ENCODE measurements at places on chromosomes 2 and 18.

DNA sequence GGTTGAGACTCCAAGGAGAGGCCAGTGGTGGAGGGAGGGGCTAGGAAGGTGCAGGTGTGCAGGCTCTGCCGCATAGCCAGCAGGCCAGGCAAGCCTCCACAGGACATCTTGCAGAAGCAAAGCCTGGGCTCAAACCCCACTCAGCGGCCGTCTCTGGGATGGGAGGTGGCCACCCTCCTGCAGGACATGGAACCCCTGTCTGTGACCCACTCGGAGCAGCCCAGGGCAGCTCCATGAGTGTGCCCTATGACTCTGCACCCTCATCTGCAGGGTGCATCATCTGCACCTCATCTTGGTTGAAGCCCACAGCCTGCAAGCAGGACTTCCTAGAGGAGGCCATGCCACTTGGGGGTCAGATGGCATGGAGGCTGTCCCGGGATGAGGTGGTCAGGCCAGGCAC is 46.3 kb downstream of the GPC1 start:
- no peak for DNase-seq

- DNase-seq = no peak
These were observed 1.4 kb downstream of the TRIB2 start for GRCh38 chr2:12718015-12718671.

GRCh38 chr2:28364610-28365009 is 28.0 kb upstream of the FOSL2 start:
- DNase-seq = no peak

DNA sequence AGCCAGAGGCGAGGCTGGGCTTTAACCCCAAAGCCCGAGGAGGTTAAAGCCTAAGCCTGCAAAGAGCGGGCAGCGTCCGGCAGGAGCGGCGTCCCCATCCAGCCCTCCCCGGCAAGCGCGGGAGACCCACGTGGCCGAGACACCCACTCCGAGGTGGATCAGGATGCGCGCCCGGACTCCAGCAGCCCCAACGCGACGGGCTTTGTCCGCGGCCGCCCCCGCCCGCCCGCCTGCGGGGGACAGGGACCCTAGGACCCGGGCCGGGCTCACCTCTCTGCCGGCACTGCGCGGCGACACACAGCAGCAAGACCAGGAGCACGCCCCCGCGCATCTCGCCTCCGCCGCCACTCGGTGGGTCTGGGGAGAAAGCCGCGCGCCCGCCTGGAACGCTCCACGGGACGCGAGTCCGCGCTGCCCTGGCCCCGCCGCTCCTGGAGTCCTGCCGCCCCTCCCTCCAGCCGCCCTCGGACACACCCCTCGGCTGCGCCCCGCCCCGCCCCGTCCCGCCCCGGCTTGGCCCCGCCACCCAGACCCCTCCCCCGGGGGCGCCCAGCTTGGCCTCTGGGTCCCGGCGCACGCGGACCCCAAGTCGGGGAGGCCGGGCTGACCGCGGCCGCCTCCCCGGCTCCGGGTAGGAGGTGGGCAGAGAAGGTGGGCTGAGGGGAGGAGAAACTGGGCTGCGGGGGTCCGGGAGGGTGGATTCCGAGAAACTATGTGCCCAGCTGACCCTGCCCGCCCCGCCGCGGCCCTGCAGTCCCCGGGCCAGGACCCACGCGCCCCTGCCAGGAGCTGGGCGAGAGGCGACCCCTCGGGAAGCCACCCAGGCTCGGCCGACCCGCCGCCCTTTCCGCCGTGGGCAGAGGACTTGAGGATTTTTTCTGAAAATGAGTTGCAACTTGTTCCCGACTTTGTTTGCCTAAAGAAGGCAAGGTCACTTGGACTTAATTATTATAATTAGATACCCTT is at the start of gene LAMA1:
TSS of gene LAMA1 (minus strand) at position 408 of the 966 bp plus-strand sequence. CDS start at position 331, 77 bp downstream.
- no peak for DNase-seq

DNA sequence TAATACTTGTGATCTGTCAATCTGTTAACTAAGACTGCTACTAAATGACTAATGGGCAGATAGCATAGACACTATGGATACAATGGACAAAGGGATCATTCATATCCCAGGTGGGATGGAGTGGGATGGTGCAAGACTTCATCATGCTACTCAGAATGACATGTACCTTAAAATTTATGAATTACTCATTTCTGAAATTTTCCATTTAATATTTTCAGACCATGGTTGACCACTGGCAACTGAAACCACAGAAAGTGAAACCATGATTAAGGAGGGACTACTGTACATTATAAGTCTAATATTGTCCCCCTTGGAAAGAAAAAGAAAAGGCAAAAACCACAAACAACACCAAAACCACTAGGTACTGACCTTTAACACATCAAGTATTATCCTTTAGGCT is 247.0 kb upstream of the SYT4 start:
- DNase-seq = no peak

DNA sequence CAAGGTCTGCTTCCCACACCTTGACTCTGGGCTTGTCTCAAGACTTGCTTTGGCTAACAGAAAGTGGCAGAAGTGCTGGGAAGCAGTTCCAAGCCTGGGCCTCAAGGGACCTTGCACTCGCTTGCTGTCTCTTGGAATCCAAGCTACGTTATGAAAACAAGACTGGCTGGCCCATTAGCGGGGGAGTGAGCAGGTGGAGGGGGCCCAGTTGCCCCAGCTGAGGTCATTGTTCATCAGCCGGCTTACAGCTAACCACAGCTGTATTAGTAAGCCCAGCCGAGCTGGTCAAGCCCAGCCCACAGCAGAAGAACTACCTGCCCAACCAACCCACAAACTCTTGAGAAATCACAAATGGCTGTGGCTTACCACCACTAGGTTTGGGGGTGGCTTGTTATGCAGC is 63.1 kb downstream of the MARCO start:
- DNase-seq = no peak

GRCh38 chr18:13316063-13316462 is 97.5 kb downstream of the LDLRAD4 start:
- DNase-seq = no peak

- no peak for DNase-seq
These were observed 2.7 kb downstream of the VSNL1 start for GRCh38 chr2:17543131-17543660.

DNA sequence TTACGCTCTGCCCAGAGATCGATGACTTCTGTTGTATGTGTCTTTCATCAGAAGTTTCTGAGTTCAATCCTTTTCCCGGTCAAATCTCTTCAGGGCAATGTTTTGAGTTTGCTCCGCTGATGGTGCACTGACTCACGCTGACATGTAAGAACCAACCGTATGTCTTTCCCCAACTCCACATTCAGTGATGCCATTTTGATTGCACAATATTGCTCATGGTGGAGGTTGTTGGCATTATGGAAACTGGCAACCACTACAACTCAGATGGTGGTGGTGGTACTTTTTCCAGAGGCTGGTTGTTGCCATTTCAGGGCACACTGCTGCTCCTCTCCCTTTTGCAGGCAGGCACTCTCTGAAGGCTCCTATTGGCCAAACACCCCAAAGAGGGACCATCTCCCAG is 751.5 kb downstream of the DCDC2C start:
- DNase-seq = no peak

DNA sequence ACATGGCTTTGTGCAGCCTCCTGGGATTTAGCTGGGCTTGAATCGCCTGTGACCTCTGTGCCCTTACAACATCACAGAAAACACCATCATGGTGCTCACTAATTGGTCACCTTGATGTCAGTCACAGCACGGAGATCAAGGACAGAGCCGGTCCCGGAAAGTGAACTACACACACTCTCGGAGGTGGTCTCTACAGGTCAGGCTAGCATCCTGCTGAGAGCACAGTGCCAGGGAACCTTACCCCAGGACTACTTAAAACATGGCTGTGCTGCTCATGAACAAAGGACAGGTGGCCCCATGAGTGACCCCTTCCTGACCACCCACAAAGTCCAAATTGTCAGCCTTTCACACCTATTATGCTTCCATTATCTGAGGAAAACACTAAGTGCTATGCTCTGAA is 1782.1 kb upstream of the CELF4 start:
- DNase-seq = no peak

- DNase-seq = no peak
These were observed 89.3 kb downstream of the MBD5 start for GRCh38 chr2:148110184-148110583.

DNA sequence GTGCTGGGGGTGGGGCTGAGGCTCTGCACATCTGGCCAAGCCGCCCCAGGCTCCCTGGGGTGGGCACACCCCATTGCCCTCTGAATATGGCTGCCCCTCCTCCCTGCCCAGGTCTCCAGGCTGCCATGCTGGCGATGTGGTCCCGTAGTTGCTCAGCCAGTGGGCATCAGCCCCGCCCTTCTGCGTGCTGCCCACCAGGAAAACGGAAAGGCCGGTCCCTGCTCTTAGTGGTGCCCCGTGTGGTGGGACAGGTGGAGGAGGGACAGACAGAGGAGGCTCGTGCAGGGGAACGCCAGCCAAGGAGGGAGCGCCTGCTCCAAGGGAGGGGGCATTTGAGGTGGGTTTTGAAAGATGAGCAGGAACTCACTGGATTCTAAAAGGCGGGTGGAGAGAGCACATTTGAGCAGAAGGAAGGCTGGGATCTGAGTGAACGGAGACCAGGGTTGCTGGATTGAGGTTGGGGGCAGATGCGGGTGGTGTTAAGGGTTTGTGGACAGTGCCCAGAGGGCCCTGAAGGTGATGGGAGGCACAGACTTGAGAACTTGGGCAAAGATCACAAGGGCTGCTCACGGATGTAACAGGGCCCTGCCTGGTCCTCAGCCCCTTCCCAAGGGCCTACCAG is 6.7 kb upstream of the B3GNT7 start:
- no peak for DNase-seq

GRCh38 chr18:60445341-60445740 is 72.8 kb upstream of the MC4R start:
- no peak for DNase-seq

GRCh38 chr2:174702541-174702940 is 61.7 kb downstream of the CHRNA1 start:
- no peak for DNase-seq

DNA sequence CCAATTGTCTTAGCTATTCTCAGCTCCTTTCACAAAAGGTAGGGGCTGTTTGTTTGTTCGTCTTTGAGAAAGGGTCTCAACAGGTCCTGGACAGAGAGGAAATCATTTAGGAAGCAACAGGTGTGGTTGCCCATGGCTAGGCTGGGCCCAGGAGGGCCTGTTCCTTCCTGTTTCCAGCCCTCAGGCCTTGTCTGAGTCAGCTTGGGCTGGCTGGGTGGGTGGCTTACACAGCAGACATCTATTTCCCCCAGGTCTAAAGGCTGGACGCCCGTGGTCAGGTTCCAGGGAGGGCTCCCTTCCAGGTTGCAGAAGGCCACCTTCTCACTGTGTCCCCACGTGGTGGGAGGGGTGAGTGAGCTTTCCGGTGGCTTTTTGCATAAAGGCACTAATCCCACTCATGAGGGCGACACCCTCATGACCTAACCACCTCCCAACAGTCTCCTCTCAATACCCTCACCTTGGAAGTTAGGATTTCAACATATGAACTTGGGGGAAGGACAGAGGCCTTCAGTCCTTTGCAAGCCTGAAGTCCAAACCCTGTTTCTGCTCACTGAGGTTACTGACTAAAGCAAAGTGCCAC is 45.5 kb downstream of the ARHGEF4 start:
- DNase-seq = no peak

DNA sequence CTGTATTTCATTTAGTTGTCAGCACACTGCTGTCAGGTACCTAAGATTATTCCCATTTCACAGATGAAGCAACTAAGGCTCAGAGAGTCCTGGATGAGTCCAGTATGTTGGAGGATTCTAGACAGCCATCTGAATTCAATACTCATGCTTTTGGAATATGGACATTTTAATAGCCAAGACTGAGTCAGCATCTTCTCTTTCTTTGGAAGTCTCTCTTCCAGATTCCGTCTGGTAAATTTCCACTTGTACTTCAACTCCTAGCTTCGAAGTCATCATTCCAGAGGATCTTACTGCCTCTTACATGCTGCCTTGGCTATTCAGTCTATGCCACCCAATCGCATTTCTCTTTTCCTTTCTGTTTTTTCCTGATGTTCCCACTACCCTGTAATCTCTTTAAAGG is 40.6 kb downstream of the INSIG2 start:
- DNase-seq = no peak

DNA sequence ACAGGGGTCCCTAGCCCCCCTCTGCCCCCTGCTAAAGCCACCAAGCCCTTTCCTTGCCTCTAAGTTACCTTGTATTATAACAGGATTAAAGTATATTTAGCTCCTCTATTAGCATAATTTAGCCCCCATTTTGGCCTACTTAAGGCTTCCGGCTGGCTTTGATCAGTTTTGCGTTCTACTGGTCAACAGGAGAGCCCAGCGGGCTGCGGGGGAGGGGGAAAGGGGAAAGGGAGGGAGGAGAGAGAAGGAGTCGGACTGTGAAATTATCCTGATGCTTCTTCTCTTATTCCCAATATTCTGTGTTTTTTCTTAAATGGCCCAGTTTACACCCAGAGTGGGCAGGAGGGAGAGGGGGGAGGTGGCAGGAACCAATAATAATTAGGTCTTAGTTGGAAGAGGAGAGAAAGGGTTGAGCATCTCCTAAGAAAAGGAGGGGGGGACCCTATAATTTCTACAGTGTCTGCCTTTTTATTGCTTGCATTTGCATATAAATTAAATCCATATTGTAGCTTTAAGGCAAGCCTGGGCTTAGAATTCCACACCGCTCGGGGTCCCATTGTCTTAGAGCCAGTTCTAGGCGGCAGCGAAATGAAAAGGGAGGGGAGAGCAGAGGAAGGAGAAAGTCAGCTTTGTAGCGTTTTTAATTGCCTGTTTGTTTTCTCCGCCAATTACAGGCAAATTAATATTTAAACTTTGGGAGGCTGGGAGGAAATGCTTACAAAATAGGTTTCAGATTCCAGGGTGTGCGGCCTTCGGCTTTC is 39.6 kb downstream of the EN1 start:
- DNase-seq = no peak

- DNase-seq = no peak
These were observed 98.7 kb downstream of the TFCP2L1 start for GRCh38 chr2:121186261-121186660.

- DNase-seq = no peak
These were observed 119.4 kb downstream of the PARD3B start for GRCh38 chr2:204664708-204665121.

GRCh38 chr18:23591011-23591410 is 4.7 kb upstream of the NPC1 start:
- DNase-seq = no peak

DNA sequence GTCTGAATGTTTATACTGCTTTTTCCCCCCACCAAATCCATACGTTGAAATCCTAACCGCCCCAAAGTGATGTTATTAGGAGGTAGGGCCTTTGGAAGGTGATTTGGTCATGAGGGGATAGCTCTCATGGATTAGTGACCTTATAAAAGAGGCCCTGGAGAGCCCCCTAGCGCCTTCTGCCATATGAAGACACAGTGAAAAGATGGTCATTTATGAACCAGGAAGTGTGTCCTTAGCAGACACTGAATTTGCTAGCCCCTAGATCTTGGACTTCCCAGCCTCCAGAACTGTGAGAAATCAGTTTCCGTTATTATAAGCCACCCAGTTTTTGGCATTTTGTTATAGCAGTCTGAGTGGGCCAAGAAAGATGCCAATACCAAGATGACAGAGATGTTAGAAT is 7.2 kb upstream of the TSN start:
- no peak for DNase-seq

GRCh38 chr2:209472871-209473270 is 49.0 kb downstream of the MAP2 start:
- DNase-seq = no peak
